ENCODE measurements at places on chromosomes 3 and 15.

DNA sequence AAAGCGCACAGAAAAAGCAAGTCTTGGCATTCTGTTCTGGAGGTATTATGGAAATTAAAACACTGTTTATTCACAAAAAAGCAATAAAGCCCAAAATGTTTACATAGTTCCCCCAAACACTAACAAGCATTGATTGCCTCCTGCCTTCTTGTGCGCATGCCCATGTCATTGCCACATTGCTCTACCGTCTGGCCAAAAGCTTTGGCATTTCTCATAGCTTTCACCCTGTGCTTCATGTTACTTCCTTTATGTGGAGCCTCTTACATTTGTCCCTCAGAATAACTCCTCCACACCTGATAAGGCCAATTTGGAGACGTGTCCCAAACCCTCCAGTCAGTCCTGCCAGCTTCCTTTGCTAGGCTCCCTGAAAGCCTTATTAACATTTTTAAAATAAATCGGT lies 680.8 kb downstream of the GBE1 start:
- DNase-seq = no peak

DNA sequence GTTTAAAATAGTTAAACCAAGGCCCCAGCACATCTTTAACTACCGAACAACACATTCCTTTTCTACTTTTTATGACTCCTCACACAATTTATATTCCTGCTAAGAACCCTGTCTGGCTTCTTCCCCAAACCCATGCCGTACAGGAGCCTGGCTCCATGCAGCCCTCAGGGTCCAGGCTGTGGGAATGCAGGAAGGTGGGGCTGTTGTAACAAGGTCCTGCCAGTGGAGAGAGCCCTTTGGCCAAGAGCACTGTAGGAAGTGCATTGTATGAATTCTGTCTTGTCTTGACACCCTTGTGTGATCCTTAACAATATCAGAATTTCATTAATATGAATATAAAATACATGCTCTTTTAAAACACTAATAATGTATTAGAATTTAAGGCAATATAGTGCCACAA lies 563.8 kb downstream of the TBL1XR1 start:
- no peak for DNase-seq

DNA sequence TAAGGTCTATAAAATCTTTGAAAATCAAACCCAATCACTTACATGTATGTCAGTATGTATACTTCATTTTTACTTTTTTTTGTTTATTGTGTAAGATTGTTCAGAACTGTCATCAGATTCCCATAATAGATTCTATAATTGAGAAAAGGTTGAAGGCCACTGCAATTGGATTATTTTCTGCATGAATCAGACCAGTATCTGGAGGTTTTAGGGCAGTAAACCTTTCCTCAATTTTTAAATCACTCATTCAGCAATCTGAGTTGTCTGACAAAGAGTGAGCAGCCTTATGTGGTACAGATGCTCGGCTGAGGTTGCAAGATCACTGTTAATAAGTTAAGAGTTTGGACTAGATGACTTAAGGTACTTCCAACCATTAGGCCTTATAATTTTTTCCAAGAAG lies 96.0 kb downstream of the TP63 start:
- no peak for DNase-seq

DNA sequence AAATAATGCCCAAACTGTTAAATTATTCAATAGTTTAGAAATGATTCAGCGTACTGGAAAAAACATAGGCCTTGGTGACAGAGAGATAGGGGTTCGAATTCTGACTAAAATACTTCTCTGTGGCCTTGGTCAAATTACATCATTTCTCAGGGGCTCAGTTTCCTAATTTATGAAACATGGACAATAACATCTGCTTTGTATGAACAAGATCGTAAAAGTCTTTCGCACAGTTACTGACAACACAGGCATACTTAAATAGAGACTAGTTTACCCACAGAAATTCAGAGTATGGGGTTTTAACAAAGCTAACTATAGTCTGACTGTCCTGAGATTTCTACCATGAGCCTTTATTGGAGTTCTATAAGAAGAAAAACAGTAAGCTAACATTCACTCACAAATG lies 440.4 kb downstream of the FHIT start:
- DNase-seq = no peak

DNA sequence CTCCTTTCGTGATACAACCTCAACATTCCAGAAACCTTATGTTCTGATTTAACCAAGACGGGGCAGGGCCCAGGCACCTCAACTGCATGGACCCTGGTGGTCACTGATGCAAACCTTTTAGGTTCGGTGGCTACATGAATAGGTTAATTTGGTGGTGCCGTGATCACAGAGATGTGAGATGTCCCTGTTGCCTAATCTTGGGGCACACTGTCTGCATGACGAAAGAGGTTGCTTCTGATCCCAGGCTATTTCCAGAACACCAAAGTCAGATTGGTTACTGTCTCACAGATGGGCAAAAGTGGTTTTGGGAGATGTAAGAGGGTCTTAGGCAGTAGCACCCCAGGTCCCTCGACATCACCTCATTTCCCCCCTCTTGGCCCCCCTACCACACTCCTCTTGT lies 4.0 kb upstream of the CCR1 start:
- no peak for DNase-seq

- no peak for DNase-seq
These were observed 154.5 kb downstream of the ZNF621 start for GRCh38 chr3:40679290-40679689.

GRCh38 chr15:96052572-96053030 lies 277.9 kb upstream of the NR2F2 start:
- no peak for DNase-seq

- DNase-seq = no peak
These were observed 50.3 kb downstream of the MED12L start for GRCh38 chr3:151135541-151136337.

- DNase-seq = no peak
These were observed 34.8 kb upstream of the CEMIP start for GRCh38 chr15:80744415-80744814.

DNA sequence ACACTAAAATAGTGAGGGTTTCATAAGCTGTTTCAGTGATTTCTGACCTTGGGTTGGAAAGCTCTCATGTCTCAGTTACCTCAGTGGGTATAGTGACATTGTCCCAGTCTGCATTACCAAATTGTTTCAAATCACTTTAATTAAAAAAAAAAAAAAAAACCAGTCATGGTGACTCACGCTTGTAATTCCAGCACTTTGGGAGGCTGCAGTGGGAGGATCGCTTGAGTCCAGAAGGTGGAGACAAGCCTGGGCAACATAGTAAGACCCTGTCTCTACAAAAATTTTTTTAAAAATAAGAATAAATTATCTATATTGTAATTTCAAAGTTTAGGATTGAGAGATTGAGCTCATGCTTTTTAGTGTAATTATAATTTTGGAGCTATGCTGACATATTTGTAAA lies 78.0 kb downstream of the MBNL1 start:
- DNase-seq = no peak

DNA sequence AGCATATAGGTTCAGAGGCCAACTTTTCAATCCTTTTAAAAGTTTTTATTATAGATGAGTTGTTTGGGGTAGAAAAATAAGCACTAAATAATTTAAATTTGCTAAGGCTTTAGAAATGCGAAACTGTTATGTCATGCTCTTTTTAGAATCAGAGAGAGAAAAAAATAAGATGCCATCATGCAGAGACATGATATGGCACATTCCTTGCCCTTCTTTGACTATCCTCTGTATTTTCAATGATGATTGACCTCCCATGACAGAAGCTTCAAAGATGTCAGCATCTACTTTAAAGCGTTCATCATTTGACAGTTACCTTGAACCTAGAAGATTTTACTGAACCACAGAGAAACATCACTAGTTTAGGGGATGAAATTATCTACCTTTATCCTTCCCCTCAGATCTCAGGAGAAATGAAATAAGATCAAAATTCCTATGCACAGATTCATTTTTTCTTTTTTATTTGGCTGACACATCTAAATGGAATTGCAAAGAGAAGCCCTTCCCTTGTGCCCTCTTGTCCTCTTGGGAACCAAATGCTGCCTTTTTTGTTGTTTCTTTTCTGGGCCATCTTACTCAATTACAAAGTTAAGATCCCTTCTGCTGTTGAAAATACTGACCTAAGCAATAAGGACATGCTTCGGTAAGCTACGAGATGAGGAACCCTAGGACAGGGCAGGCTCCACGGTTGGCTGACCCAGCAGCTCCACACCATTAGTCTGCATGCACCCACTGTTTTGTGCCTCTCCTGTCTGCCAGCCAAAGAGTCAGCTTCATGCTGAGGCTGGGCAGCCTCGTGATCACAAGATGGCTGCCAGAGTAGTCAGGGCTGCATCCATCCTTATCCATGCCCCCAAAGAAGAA lies 289.7 kb upstream of the TPM1 start:
- peak; percentile 53 for DNase-seq

GRCh38 chr3:48429317-48429959 lies 448 bp downstream of the PLXNB1 start:
- peak; percentile 70 for DNase-seq

DNA sequence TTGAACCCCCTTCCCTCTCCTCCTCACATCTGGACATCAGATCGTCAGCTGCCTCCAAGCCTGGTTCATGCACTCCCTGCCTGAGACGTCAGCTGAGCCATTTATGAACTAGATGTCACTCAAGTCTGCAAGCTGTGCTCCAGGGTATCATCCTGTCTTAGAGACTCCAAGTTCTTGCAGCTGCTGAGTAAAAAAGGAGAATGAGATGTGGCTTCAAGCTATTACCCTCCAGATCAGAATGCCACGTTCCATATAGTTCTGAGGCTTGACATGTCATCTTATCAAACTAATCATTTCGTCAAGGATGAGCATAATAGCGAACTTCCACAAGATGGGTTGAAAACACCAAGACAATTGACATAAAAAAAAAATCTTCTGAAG lies 766.3 kb downstream of the TBL1XR1 start:
- DNase-seq = no peak
